Activated CD4-positive, CD25-positive, alpha-beta regulatory T cell treated with anti-CD3 and anti-CD28 coated beads, Interleukin-2, amount 50 U/mL, for 16 hours (primary cell): ENCODE measurements at places on chromosomes 4 and X.

DNA sequence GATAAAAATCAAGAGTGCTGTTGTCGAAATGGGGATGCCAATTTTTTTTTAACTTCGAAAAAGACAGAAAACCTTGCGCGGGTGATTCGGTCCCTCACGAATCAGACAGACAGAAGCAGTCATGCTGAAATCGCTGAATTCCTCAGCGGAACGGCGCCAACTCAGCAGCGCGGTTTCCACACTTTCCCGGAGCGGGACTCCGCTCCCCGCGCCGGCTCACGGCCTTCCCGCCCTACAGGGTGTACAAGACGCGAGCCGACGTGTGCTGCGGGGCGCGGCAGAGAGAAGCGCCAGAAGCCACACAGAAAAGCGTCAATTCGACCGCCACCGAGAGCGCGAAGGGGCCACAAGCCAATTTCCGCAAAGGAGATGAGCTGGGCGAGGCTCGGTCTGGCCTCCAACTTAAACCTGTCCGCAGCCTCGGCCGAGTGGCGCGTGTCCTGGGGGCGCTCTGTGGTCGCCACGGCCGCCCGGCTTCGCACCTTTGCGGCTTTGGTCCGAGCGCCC lies 1.3 kb downstream of the NEXMIF start:
- no peak for DNase-seq

GRCh38 chrX:106612393-106612763 lies 600 bp downstream of the RADX start:
- DNase-seq: no peak

- DNase-seq: no peak
Observed at GRCh38 chr4:98662626-98663225, 4.3 kb upstream of the TSPAN5 start.

DNA sequence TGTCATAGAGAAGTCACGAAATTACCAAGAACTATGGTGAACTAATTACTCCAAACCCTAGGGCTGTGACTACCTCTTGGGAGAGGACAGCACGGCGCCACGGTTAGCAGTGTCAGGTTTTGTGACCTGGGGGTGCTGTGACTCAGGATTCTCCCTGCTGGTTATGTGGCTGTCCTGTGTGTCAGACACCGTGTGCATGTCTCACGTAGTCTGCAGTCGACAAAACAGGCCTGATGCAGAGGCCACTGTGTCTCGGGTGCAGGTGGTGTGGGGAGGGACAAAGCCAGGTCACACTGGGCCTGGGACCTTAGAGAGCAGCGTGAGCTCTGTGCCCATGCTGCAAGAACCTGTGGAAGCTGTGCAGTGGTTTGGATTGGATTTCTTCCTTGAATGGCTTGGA lies 34.1 kb downstream of the TNIP2 start:
- DNase-seq: no peak

GRCh38 chrX:133215747-133216146 lies 2.4 kb downstream of the TFDP3 start:
- no peak for DNase-seq

- no peak for DNase-seq
Observed at GRCh38 chr4:20698382-20698781, 1.9 kb upstream of the PACRGL start.

GRCh38 chrX:134241960-134242619 lies 5.1 kb downstream of the CCDC160 start:
- no peak for DNase-seq

- DNase-seq: no peak
Observed at GRCh38 chrX:15146515-15146914, 123.4 kb downstream of the ASB9 start.

- no peak for DNase-seq
Observed at GRCh38 chr4:126207910-126208309, 893.2 kb downstream of the FAT4 start.
